NCI-H1694 treated with DMSO at 0.1 percent for 48 hours (cell line): ENCODE measurements at places on chromosomes 12 and 14.

GRCh38 chr14:30885840-30886740 is 11.7 kb downstream of the COCH start:
- DNase-seq, result no peak

DNA sequence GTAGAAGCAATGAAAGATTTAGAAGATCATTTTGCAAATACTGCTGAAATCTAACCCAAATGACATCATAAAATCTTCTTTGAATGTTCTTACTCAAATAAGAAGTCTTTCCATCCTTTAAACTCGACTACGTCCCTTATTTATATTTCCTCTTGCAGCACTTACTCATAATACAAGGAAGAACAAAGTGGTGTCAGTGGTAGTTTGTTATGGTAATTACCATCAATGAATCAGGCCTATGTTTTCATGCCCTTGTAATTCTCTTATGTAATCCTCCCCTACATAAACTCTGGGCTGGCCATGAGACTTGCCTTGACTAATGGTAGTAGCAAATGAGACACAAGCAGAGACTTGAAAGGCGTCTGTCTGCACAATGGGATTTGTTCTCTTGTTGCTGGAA is 17.0 kb downstream of the EEA1 start:
- DNase-seq, result no peak

- no peak for DNase-seq
Observed at GRCh38 chr14:35107866-35108265, 13.9 kb downstream of the PPP2R3C start.

GRCh38 chr12:34402899-34403705 is 380.8 kb downstream of the ALG10 start:
- no peak for DNase-seq

- DNase-seq, result no peak
Observed at GRCh38 chr12:3131129-3131528, 54.0 kb downstream of the TSPAN9 start.

DNA sequence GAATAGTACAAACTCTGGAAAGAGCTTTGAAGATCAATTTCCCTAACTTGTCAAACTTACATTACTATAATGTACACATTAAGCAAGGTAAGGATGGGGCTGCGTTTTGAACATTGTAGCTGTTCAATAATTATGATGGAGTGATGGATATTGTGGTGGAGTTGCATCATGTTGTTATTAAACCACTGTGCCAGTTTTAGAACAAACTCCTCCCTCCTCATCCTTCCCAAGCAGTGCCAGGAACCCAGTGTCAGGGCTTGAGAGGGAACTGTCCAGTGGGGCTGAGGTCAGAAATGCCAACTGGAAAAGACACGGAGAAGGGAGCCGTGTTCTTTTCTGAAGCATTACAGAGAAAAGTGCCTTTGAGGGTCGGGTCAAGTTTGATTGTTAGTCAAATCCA is 31.9 kb upstream of the PAPOLA start:
- DNase-seq, result no peak

GRCh38 chr12:12011880-12012260 is 58.9 kb upstream of the BCL2L14 start:
- no peak for DNase-seq

DNA sequence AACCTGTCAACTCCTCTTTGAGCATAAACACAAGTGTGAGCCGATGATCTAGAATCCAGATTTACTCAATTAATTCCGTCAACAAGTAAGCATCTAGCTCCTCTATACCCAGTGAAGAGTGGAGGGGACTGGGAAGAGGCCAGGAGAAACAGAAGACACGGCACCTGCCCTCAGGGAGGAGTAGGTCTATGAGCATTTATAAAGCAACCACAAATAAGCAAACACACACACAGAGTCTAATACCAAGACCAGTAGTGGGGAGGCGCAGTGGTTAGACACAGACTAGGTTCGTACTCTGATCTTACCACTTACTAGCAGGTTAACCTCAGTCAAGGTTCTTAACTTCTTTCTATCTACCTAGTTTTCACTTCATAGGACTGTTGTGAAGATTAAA is 5.9 kb upstream of the FOXN3 start:
- DNase-seq, result no peak

DNA sequence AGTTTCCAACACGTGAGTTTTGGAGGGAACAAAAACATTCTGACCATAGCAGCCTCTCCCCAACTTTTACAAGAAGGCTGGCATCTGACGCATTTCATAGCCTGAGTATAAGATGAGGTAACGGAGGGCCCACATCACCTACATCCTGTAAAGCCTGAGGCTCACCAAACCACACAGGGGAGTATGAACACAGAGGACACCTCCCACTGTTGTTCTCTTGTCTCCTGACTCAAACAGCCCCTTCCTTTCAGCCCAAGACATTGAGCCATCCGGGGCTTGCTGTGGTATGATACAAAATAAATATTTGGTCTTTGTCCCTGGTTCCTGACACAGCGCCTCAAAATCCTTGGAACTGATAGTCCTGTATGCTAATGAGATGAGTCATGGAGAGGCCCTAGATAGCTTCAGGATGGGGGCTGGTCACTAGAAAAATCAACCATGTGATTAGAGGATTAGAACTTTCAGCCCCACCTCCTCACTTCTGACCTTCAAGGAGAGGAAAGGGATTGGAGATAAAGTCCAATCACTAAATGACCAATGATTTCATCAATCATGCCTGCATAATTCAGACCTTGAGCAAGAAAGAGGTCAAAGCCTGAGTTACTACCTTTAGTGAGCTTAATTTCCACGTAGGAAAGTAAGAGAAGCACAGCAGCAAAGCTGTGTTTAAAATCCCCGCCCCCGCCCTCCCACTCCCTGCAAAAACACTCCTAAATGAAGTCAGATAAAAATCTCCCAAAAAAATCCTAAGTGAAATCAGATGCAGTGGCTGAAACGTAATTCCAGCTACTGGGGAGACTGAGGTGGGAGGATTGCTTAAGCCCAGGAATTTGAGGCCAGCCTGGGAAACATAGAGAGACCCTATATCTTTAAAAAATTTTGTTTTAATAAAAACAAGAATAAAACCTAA is 236.4 kb downstream of the PCNX1 start:
- DNase-seq, result no peak

- no peak for DNase-seq
Observed at GRCh38 chr12:115380546-115381120, 696.7 kb upstream of the TBX3 start.

DNA sequence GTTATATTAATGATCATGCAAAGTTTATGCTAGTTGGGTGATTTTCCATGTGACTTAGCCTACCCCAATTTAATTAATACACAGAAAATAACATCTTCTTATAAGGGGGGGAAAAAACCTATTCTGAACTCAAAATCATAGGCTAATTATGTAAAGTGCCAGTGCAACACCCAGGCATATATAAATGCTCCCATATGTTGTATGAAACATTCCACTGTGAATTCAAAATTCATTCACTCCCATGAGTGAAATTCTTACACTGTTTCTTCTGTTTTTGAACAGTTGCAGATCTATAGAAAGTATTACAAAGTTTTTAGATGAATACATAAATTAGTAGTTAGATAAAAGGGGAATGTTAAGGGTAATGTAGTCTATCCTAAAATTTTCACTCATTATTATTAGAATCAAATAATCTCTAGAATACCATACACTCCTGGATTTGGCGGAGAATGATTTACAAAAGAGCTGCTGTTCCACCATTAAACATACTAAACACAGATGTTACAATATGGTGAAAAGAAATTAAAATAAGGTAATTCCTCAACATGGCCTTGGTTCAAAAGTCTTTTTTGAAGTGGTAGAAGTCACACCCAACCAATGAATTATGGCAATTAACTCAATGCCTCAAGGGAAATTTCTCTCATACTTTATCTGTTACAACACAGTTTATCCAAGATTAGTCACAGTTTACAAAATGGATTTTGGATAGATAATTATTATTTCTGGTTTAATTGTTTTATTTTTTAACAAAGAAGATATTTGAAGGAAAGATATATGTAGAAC is 454.1 kb upstream of the FLRT2 start:
- DNase-seq, result no peak

DNA sequence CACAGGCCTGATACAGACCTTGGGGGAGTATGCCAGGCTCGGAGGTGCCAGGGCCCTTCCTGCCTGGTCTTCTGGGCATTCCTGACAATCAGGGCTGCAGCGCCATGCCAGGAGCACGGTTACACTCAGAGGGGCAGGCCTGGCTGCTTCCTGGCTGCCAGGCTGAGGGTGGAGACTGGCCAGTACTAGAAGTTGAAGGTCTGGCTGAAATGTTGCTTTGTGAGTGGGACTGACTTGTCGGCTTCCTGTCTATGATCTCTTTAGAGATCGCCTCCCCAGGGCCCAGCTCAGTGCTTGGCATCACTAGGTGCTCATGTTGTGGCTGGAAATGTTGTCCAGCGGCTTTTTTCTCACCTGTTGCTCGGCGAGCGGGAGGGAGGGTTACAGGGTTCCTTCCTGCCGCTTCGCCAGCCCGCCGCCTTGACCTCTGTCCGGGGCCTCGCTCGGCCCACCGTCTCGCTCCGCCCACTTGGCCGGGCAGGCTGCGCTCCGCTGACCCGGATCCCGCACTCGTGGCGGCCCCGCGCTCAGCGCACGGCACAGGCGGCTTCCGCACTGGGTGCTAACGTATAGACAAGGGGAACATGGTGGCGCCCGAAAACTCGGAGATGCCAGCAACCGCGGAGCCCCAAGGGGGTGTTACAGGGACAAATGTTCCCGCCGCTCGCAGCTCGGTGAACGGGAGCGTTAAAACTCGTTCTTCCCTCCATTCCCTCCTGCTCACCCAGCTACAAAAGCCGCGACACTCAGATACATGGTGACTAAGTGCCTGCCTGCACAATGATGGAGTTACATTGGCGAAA is 32.6 kb downstream of the PAPLN start:
- no peak for DNase-seq

DNA sequence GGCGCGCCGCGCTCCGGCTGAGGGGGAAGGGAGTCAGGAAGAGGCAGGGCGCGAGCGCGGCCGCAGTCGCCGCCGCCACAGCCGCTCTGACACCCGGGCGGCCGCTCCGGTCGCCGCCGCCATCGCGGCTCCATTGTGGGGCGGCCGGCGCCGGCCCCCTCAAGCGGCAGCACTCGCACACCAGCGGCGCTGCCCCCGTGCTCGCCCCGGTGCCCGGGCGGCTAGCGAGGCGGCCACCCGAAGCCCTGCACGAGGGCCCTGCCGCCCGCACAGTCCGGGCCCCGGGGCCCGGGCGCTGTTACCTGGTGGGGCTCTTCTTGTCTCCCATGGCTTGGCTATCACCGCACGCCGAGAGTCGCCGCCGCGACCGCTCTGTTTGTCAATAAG is 202 bp downstream of the YAF2 start:
- no peak for DNase-seq

GRCh38 chr12:19800884-19801283 is 361.6 kb downstream of the AEBP2 start:
- DNase-seq, result no peak

DNA sequence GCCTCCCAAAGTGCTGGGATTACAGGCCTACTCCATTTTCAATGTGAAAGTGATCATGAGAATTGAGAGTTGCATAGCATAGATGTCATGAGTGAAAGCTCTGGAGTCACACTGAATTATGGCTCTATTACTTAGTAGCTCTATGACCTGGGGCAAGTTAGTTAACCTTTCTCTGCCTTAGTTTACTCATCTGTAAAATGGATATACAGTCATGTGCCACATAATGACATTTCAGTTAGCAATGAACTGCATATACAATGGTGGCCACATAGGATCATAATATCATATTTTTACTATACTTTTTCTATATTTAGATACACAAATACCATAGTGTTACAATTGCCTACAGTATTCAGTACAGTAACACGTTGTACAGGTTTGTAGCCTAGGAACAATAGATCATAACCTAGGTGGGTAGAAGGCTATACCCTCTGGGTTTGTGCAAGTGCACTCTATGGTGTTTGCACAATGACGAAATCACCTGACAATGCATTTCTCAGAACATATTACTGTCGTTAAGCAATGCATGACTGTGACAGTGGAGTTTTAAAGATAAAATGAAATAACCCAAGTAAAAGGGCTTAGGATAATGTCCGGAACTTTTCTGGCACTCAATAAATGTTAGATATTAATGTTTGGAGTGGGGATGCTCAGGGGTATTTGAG is 53.1 kb downstream of the ZFYVE26 start:
- no peak for DNase-seq

- DNase-seq, result no peak
Observed at GRCh38 chr12:80442426-80443222, 1.4 kb upstream of the PTPRQ start.

- no peak for DNase-seq
Observed at GRCh38 chr12:9651265-9651729, 18.2 kb upstream of the CLEC2D start.

GRCh38 chr12:108090107-108090899 is 38.8 kb upstream of the WSCD2 start:
- no peak for DNase-seq

- no peak for DNase-seq
Observed at GRCh38 chr14:31037709-31038221, 11.6 kb upstream of the STRN3 start.

DNA sequence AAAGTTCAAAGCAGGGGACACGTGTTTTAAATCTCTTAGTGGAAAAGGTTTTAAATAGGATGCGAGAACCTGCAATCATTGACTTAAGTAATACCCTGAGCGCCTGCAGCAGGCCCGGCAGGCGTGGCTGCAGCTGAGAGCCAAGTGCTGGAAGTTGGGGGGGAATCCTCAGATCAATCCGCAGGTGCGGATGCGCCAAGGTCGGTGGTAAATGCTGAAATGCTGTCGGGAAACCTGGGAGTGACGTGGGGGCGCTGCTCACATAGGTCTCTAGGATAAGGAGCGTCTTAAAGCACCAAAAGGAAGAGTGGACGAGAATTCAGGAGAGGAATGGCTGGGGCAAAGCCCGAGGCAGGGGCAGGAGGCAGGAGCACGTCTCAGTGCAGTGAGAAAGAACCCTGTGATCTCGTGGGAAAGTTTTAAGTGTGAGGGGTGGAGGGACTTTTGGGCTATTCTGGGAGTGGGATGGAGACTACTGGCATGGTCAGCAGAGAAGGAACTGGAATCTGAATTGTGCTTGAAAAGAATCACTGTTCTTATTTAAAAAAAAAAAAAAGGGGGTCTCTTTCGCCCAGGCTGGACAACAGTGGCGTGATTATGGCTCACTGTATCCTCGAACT is 883 bp upstream of the CDCA4 start:
- DNase-seq, result peak; percentile 87

- no peak for DNase-seq
Observed at GRCh38 chr12:128111951-128112350, 155.0 kb upstream of the TMEM132C start.

- DNase-seq, result no peak
Observed at GRCh38 chr14:52703225-52703624, 3.8 kb upstream of the PSMC6 start.

DNA sequence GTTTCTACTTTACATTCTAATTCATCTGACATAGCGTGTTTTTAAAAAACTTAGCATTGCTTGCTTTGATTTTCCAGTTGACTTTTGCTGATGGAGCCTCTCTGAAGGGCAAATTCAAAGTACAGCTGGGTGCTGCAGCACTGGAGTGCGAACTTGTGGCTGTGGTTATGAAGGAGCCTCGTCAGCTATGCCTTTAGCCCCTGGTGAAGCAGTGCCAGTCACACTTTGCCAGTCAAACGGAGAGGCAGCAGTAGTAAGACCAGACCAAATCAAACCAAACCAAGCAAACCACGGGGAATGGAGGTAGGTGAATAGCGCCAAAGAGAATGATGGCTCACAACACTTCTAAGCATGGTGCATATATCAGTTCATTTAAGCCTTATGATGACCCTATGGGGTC is 15.1 kb upstream of the SLC38A2 start:
- DNase-seq, result no peak
